GM12864 (cell line): ENCODE measurements at places on chromosomes 6 and 20.
A peak's percentile ranks its signal among the peaks of the same experiment; 100 is the strongest.

DNA sequence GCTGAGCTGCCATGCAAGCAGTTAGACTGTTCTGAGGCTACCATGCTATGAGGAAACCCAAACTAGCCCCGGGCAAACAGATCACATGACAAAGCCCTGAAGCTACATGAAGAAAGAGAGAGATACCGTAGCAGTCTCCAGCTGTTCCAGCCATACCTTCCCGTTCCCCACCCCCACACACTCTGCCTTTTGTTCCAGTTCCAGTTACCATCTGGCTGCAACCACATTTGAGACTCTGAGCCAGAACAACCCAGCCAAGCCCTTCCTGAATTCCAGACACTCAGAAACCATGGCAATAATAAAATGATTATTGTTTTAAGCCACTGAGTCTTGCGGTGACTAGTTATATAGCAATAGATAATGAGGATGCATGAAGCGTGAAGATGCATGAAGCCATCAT is 28.3 kb downstream of the RIN2 start:
- DNase-seq: no peak

- DNase-seq: no peak
Measured at GRCh38 chr20:62769346-62770071, 26.8 kb upstream of the MRGBP start.

- DNase-seq: no peak
Measured at GRCh38 chr6:30990422-30991086, 7.0 kb downstream of the MUC21 start.

GRCh38 chr6:130303431-130303830 is 62.4 kb upstream of the TMEM200A start:
- DNase-seq: no peak

- no peak for DNase-seq
Measured at GRCh38 chr20:56211051-56211450, 37.5 kb upstream of the MC3R start.

GRCh38 chr6:135323202-135323668 is 142.1 kb downstream of the MYB start:
- peak; percentile 74 for DNase-seq

DNA sequence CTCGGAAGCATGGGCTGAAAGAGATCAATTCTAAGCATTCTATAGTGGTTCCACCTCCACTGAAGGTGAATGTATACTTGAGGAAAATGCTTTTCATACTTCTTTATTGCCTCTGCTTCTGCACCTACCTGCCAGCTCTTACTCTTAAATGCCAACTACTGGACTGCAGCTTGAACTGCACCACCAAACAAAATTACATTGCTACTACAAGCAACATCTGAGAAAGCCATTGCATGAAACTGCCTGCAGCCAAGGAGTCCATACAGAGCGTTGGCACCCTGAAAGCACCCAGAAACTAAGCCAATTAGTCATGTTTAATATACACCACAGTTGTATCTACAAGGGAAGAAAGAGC is 440.9 kb downstream of the BTBD3 start:
- DNase-seq: no peak

GRCh38 chr20:32945710-32946221 is 58.5 kb downstream of the SUN5 start:
- DNase-seq: no peak

DNA sequence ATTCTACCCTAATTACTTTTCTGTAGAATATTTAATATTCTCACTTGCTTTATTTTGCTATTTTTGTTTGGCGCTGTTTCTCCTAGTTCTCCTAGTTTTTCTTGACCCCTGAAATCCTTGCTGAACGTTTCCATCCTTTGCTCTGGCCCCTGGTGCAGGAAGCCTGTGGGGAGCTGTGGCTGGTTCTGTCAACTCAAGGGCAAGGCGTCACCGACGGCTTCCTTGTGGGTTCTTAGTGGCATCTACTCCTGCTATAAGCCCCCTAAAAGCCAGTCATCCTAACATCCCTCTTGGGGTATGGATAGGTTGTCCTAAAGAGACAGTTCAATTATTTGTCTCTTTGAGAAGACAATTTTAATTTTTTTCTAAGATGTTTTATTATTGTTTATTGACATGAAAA is 36.9 kb upstream of the KIF25 start:
- DNase-seq: no peak

- DNase-seq: no peak
Measured at GRCh38 chr6:83167726-83168278, 25.3 kb downstream of the PGM3 start.

DNA sequence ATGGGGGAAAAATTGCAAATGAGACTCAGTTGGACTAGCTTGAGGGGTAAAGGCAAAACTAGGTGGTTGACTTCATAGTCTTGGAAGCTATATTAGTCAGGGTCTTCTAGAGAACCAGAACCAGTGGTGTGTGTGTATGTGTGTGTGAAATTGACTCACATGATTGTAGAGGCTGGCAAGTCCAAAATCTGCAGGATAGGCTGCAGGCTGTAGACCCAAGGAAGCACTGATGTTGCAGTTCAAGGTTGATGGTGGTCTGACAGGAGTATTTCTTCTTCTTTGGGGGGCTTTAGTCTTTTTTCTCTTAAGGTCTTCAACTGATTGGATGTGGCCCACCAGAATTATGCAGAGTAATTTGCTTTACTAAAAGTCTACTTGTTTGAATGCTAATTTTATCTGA is 217.4 kb downstream of the MANEA start:
- no peak for DNase-seq

- no peak for DNase-seq
Measured at GRCh38 chr6:17816921-17817611, 110.3 kb upstream of the NUP153 start.

GRCh38 chr6:34459899-34460593 is 5.8 kb upstream of the PACSIN1 start:
- peak; percentile 39 for DNase-seq

DNA sequence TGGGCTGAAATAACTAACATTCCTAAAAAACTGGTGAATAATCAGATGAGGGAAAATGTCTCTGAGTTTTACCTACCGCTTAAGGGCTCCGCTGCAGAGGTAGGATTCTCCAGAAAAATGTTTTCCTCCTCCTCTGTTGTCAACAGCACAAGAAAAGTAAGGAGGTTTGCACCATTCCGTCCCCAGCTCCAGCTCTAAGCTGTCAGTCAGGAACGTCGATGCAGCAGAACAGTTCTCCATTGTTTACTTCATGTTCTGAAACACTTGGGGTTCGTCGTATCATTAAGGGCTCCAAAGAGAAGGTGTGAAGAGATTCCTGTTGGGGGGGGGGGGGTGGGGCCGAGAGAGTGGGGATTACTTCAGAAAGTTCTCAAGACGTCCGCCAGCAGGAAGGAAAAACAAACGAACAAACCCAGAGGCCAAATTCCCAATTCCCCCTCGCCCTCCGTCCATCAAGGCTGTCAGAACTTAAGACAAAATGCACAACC is 734 bp downstream of the MMS22L start:
- DNase-seq: no peak

DNA sequence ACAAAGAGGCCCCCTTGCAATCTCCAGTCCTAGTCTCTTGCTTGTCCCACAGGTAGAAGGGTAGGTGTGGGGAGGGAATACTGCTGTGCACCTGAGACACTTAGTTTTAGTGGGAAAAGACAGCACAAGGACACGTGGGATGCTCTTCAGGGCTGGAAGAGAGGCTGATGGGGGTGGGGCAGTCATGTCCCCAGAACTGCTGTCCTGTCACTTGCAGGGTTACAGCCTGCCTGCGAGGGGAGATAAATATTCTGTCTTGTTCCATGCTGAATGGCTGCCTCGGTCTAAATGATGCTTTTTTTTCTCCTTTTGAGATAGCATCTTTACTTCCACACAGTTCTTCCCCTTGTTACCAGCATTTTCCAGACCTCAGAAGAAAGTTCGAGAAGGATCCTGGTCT is 106.2 kb downstream of the SLC24A3 start:
- DNase-seq: no peak
